Stimulated activated naive B cell treated with anti-CD40 and anti-IgM and Interleukin-4, amounts not matched to agents 10 μg/mL and 1 μg/mL and 100 μg/mL, for 72 hours (primary cell): ENCODE measurements at places on chromosomes 7 and 10.

DNA sequence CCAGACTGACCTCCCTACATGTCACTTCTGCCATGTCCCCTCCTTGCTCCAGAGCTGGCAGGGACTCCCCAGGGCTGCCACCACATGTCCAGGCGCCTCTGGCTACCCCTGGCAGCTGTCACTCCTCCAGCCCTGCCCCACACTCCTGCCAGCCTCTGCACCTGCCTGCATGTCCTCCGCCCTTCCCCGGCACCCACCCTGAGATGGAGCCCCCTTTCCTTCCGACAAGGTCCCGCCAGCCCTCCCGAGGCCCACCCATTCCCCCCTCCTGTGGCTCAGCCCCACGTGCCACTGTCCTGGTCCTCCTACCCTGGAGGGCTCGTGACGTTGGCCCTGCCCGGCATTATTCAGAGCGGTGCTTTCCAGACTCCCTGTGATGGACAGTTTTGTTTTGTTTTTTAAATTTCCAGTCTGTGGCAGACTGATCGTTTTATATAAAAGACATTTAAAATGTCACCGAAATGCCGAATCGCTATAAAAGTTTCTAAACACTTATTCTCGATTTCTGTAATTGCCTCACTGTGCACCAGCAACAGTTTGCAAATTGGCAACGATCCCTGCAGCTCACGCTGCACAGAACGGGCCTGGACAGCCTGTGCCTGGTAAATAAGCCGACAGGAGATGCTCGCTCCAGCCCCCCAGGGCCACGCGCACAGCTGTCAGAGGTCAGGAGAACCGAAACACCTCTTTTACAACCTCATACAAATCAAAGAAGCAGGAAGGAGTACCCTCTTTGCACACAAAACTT lies 111.1 kb upstream of the SH2B2 start:
- no peak overlapping the region for H3K27ac ChIP-seq
- no peak overlapping the region for H3K4me3 ChIP-seq
- H3K4me1 ChIP-seq, result peaks cover 4% of the 10 kb centered on the region
- peaks cover 46% of the 10 kb centered on the region for H3K36me3 ChIP-seq
- no peaks in the 10 kb centered on the region for H3K27me3 ChIP-seq

DNA sequence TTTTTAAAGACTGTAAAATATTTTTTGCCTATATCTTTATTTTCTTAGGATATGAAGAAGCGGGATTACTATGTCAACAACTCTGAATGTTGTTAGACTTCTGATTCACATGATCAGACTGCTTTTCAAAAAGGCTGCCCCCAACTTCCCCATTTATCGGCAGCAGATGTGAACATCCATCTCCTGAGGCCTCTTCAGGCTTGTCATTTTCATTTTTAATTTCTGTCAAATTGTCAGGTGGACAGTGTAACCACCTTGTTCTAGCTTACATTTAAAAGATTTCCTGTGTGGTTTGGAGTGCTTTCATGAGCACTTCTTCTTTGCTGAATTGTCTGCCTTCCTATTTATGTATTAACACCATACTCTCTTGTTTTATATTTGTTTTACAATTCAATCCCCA lies 78.8 kb upstream of the GSDME start:
- H3K27ac ChIP-seq, result no peak overlapping the region
- DNase-seq, result peak; percentile 29
- H3K27me3 ChIP-seq, result no peaks in the 10 kb centered on the region
- peak overlapping the region; percentile 7 for H3K4me3 ChIP-seq

GRCh38 chr7:137880432-137880831 lies 33.7 kb upstream of the DGKI start:
- peaks cover 25% of the 10 kb centered on the region for H3K4me1 ChIP-seq
- DNase-seq, result no peak

DNA sequence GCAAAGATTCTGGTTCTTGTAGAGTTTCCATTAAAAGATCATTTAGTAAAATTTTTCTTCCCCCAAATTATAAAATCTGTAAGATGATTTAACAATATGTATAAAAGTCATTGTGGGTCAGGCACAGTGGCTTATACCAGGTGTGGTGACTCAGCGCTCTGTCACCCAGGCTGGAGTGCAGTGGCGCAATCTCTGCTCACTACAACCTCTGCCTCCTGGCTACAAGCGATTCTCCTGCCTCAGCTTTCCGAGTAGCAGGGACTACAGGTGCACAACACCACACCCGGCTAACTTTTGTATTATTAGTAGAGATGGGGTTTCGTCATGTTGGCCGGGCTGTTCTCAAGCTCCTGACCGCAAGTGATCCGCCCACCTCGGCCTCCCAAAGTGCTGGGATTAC lies 68.0 kb downstream of the SEPTIN14 start:
- H3K36me3 ChIP-seq, result peaks cover 13% of the 10 kb centered on the region
- no peak for DNase-seq
- no peak overlapping the region for H3K27ac ChIP-seq
- H3K4me3 ChIP-seq, result no peak overlapping the region
- H3K27me3 ChIP-seq, result no peaks in the 10 kb centered on the region

DNA sequence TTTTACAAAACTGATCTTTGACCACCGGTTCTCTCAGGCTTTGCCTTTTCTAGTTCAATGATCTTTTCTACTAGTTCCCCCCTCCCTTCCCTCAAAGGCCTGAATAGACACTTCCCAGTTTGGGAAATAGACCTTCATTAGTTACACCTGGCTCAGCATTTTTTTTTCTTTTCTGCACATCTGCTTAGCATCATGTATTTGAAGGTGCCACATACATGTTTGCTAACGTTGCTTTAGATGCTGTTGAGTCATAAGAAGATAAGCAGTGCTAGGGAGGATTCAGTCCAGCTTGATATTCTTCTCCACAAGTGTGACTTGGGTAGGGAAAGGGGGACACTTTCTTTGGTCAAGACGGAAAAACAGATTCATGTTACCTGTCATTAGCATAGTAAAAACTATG lies 78.3 kb downstream of the BICC1 start:
- H3K36me3 ChIP-seq, result no peaks in the 10 kb centered on the region
- no peak for DNase-seq
- no peak overlapping the region for H3K4me3 ChIP-seq
- no peak overlapping the region for H3K27ac ChIP-seq
- H3K4me1 ChIP-seq, result no peaks in the 10 kb centered on the region
